ENCODE measurements at places on chromosomes 2 and 18.

- no peak for DNase-seq
Observed at GRCh38 chr18:63151539-63151938, 168.0 kb downstream of the BCL2 start.

DNA sequence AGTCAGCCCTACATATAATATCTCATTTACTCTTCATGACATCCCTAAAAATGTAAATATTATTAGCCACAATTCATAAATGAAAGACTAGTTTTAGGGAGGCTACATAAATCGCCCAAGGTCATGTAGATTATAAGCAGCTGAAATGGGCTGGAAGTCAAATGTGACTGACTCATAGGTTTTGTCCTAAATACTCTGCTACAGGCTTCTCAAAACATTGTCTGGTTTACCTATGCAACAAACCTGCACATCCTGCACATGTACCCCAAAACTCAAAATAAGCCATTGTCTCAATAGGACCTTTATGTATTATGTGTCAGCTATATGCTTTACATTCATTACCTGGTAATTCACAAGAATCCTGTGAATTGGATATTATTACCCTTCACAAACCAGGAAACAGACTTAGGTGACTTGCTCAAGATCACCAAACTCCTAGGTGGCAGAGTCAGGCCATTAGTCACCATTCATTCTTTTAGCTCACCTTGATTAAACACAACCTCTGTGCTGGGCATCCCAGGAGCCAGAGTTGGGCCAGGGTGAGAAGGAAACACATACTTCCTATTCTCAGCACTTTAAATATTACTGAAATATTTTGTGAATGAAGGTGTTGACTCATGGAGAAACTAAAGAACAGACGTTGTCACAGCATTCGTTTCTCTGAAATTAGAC lies 69.4 kb upstream of the CPO start:
- no peak for DNase-seq

GRCh38 chr2:73981081-73982001 lies 3.4 kb upstream of the TET3 start:
- no peak for DNase-seq

GRCh38 chr2:102181919-102182635 lies 4.7 kb upstream of the IL1RL2 start:
- no peak for DNase-seq

DNA sequence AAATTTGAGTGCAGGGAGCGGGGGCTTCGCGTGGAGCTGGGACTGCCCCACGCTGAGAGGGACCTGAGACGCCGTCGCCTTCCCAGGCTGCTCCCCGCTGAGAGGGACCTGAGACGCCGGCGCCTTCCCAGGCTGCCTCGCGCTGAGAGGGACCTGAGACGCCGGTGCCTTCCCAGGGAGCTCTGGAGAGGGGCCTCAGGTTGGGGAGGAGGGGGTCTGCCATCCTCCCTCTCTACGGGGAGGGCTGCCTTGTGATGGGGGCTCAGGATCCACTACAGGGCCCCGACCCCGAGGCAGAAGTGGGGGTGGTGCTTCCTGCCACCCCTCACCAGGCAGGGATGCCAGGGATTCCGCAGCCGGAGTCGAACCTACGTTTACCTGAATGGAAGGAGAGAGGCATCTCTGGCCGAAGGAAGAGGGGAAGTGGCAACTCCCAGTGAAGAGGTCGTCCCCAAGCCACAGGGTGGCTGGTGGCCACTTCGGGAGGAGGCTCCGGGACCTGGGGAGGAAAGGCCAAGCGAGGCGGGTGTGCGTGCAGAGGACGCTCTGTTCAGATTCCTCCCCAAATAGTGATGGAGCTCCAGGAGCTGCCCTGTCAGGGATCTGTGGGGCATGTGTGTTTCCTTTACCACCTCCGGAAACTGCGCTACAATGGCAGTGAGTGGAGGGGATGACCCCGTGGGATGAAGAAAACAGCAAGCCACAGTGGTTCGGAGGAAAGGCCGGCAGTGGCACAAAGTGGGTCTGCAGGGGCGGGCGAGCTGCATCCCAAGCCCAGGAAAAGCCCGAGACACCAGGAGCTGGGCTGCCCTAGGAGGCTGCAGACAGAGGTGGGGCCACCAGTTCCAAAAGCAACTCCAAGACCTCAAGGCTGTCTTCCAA lies 108.2 kb upstream of the CTDP1 start:
- no peak for DNase-seq

Data from choroid plexus epithelial cell (primary cell).